ENCODE measurements at places on chromosomes 7 and 10.

GRCh38 chr10:33193701-33194521 is 140.6 kb downstream of the NRP1 start:
- DNase-seq = no peak

DNA sequence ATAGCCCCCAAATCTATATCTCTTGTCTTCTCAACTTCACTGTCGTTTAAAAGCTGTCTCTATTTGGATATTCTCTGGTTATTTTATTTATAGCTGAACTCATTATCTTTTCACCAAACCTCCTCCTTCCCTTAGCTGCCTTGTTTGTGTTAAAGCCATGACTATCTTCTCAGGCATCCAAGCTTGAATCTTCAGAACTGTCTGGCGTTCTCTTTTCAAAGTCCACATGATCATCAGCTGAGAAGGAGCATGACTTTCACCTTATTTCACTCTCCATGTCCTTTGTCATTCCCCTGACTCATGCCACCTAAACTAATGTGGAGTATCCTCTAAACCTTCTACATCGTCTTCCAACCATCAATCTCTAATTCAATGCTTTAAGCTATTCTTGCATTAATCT is 5.7 kb upstream of the GLCCI1 start:
- DNase-seq = no peak

- DNase-seq = no peak
These were observed 61.1 kb downstream of the GNAT3 start for GRCh38 chr7:80450621-80451308.

DNA sequence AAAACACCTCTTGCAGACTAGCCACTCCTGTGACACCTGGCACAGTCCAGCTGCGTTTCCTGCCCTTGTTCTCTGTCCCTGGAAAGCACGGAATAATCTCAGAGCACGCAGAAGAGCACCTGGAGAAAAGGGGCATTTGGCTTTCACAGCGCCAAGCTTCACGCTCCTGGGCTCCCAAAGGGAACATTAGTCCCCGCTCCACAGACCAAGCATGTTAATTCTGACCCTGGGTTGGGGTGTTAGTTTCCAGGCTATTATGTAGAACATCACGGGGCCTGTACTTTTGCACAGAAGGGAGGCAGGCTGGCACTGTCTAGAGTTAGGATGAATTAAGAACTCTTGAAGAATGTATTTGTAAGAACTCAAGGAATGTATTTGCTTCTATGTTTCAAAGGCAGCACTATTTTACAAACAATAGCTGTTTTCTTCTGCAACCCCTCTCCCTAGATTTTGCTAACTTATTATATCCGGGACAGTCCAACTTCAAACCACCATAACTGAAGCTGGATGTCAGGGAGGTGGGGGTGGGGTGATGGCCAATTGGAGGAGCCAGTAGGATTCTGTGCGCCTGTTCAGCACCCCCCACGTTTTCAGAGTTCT is 62.2 kb upstream of the TRIM8 start:
- DNase-seq = no peak

DNA sequence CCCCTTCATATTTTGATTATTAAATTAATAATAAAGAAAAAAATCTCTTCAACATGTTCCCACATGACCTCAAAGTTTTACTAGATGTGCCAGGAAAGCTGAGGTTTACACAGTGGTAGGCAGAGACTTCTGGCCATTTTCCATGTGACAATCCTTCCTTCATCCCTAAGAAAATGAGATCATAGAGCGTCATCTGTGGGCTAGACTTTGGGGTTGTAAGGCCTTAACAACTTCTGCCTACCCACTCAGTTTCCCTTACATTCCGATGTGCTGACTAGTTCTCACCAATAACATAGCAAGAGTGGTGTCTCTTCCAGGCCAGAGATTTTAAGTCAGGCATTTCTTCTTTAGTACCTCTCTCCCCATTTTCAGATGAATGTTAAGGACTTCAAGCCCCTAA is 171.1 kb upstream of the PHF14 start:
- DNase-seq = no peak

DNA sequence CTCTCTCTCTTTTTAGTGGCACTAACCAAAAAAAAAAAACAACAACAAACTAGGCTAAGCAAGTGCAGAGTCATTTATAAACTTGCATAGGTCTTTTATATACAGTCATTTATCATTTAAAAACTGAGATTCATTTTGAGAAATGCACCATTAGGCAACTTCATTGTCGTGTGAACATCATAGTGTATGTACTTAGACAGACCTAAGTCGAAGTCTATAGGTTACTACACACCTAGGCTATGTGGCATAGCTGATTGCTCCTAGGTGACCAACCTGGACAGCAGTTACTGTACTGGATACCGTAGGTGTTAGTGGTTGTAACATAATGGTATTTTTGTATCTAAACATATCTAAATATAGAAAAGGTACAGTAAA is 109.1 kb upstream of the SAMD8 start:
- DNase-seq = no peak

DNA sequence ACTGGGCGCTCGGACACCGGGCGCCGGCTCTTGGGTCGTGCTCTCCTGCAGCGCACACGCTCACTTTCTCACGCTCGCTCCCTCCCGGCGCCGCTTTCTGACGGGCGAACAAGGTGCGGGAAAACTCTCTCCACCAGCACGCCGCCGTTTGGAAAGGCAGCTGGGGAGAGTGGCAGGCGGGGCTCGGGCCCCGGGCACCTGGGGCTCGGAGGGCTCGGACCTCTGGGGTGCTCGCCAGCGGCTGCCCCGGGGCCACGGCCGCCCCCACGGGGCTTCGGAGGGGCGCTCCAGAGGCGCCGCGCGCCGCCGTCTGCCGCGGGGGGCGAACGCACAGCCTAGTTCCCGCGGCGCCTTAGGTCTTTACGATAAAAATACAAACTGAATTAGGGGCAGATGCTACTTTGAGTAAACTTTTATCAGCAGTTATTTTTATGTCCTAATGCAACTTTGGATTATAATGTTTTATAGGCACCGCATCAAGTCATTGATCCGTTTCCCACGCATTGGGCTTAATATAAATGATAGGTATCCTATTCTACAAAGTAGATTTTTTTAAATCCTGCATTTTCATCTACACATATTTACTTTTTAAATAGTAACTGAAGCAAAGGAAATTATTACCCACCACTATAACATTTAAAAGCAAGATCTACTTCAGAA is 535 bp upstream of the EPC1 start:
- DNase-seq = no peak

DNA sequence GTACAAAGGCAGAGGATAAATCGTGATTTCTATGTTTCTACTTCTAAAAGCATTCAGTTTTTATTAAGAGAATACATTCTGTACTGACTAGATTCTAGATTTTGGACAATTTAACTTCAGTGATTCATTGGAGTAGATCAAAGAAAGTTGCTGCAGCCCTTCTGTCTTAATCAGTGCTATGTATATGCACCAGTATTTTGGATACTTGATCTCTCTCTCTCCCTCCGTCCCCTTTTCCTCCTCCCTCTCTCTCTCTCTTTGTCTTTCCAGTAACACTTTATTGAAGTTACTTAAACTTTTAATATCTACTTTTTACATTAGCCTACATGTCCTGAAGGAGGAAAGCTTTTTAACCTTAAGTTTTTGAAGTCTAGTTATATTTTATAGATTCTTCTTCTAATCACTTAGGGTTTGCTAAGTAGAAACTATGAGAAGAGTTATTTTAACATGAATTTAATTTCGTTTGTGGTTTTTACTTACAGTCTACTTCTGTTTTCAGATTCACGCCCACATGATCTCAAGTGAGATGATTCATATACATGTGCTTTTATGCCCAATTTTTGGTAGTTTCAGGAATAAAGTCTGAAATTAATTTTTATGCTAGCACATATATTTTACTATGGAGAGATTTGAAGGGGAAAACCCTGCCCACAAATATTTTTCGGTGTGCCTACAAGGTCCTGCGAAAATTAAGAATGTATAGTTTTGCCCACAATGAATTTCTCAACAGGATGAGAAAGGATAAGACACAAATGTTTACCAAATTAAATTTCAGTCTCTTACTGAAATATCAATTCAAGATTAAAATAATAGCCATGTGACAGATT is 9.1 kb downstream of the MDFIC start:
- no peak for DNase-seq

DNA sequence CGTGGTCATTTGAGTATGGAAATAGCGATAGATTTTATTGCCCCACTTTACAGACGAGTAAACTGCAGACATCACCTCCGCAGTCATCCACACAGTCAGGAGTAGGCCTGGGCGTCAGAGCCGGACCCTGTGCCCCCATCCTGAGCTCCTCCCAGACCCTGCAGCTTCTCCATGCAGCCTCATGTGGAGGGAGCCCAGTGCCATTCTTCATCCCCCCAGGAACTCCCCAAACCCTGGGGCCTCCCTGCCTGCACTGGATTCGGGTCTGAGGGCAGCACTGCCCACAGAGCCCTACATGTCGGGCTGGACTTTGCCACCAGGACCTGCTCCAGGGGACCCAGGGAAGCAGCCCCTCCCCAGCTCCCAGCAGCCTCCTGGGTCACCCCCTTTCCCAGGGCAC is 100.8 kb downstream of the MKI67 start:
- DNase-seq = no peak

GRCh38 chr10:59880971-59881510 is 25.3 kb downstream of the CCDC6 start:
- no peak for DNase-seq

GRCh38 chr7:2691011-2691707 is 3.2 kb downstream of the AMZ1 start:
- DNase-seq = no peak

DNA sequence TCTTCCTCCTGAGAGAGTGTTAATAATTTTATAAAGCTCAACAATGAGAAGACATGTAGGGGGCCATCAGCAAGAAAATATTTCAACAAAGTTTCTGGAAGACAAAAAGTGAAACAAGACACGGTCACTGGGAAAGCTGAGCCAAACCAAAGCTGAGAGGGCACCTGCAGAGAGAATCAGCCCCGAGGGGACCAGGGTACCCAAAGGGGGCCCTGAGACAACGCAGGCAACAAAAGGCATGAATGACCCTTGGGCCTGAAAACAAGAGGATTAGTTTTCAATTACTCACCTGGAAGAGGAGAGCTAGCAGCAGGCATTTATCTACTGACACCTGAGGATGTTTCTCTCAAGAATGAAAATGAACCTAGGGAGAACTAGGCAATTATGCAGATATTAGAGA is 461.2 kb upstream of the MGMT start:
- DNase-seq = no peak

GRCh38 chr7:56483861-56484550 is 367.8 kb upstream of the NUPR2 start:
- DNase-seq = no peak

DNA sequence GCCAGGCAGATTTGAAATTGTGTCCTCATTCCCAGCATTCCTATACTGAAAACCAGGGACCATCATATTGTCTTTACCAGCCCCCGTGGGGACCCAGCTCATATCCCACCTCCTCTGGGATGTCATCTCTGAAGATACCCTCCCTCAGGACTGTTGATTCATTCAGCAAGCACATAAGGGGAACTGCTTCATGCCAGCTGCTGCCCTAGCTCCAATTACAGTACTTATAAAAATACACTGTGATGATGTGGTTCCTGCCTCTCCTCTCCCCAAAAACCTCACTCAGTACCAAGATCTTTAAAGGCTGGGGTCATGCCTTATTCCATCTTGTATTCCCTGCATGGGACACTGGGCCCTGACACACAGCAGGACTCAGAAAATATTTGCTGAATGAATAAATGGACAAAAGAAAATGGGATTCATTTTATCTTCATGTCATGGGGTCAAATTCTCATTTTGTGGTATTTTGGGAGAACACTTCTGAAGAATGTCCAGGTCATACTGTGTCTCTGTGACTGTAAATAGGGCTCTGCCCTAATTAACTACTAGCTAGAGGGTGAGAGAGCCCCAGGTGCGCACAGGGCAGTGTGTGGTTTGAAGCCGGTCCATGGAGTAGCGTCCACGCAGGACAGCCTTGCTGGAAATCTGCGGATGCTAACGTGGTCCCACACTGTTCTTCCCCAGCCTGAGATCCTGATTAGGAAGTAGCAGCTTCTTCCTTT is 29.0 kb upstream of the DAGLB start:
- no peak for DNase-seq

DNA sequence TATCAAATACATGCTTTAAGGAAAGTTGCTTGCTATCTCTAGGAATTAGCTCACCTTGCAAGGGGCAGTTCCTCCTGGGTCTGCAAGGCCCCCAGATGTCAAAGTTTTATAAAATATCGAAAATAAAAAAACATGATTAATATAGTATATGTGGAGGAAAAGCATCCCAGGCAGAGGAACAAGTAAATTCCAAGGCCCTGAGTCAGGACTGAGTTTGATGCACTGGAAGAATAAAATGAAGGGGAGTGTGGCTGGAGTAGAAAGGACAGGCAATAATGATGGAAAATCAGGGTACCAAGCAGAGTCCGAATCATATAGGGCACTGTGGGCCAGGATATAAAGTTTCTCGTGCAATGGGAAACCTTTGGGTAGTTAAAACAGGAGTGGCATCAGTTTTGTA is 112.4 kb upstream of the EEPD1 start:
- no peak for DNase-seq

DNA sequence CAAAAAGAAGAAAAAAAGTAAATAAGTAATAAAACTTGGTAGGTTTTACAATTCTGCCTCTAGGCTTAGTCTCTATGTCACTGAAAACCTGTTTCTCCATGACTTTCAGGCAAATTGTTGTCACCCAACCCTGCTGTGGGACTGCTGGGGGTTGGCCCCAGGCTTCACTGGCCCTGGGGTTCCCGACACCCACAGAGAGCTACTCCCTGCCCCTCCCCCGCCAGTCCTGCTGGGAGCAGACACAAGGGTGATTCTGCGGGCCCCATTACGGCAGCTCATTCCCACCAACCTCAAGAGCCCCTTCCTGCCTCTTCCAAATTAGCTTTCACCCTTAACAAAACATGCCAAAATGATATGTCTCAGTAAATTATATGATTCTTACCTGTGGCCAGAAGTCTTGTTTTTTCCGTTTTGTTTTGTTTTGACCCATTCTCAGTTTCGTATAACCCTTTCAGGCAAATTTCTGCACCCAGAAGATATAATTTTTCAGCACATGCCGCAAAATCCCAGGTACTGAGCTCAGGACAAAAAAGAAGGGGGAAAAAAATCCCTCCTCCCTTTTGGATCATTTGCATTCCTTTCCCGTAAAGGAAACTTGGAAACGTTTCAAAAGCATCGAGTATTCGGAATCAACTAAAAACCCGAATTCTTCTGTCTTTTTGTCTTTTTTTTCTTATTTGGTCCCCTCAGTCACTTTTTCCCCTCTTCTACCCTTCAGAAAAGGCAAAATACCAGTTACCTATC is 27.8 kb downstream of the CHST15 start:
- DNase-seq = no peak

DNA sequence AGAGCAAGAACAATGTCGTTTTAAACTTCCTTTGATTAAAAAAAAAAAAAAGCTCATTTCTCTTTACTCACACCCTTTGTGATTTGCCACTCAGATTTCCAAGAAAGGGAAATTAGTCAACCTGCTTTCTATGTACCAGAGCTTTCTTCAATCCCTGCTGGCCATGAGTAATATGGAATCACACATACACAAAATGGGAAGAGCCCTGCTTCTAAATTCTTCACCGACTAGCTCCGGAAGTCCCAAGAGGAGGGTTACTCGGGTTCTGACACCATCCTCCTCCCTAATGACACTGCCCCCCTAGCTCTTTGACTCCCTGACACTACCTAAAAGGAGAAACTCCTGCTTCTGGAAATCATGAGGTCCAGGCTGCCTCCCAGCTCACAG is 81.8 kb upstream of the SFMBT2 start:
- no peak for DNase-seq
